Stimulated activated CD4-positive, alpha-beta T cell treated with anti-CD3 and anti-CD28 coated beads, Interleukin-12 subunit alpha, Interleukin-12 subunit beta, amount 100 ng/mL, for 48 hours (primary cell): ENCODE measurements at places on chromosomes 3 and 15.

GRCh38 chr15:31342781-31343626 is 16.4 kb downstream of the KLF13 start:
- no peak for DNase-seq

- DNase-seq, result no peak
Observed at GRCh38 chr3:139310474-139310933, 33.3 kb upstream of the MRPS22 start.

GRCh38 chr3:12751571-12751970 is 7.5 kb downstream of the TMEM40 start:
- no peak for DNase-seq

DNA sequence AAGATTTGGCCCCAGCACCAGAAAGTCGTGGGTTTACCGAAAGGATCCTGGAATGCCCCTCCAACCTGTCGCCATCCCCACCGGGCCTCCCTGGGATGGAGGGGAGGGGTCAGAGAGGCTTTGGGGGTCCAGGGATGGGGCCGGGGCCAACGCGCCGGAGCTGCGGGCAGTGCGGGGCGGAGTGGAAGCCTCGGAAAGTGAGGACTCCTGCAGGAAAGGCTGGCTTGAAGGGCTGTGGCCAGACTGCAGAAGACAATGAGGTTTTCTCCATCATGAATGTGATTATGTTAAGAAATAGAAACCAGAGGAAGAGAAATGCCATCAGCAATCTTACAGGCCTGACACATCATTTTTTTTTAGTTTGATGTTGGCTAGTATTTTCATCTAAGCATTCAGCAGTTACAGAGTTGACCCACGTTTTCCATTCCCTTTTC is 738 bp downstream of the YEATS2 start:
- DNase-seq, result peak; percentile 10

DNA sequence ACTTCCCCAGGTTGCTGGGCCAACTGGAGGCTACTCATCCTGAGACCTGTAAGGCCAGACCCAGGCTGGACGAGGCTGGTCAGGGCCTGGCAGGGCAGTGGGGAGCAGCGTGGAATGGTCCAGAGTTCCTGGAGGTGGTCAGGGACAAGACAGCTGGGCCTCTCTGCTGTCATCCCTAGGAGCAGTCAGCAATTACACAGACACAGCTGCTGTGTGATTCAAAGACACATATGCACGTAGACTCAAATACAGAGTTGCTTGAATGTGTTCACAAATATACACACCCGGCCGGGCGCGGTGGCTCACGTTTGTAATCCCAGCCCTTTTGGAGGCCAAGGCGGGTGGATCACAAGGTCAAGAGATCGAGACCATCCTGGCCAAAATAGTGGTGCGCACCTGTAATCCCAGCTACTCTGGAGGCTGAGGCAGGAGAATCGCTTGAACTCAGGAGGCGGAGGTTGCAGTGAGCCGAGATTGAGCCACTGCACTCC is 1.5 kb upstream of the CD276 start:
- DNase-seq, result no peak

DNA sequence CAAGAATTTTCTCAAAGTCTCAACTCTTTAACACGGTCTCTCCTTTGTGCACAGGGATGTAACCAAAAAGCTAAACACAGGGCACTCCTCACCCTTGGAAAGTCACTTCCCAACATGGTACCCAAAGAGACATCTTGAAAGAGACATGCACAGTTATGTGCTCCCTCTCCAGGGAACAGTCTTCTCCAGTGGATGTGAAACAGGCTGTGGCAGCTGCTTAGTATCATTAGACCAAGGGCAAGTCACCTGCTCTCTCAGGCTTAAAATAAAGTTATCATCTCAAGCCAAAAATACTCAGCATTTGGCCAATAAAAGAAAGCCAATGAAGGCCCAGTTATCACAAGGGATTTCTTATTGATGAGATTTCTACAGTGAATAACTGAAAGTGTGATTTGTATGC is 128.3 kb downstream of the WDR76 start:
- DNase-seq, result no peak

DNA sequence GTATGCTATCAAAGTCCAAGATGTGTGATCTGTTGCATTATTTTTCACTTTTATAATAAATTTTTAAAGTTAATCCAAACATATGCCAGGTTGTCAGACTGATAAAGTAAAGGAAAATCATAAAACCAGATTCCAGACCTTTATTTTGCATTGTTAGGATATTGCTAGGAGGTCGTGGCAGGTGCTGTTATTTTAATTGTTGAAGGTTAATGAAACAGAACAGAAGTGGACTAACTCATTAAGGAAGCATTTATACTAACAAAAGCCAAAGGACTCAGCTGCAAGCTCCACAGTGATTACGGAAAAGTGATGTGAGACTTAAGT is 63.1 kb downstream of the DCLK3 start:
- no peak for DNase-seq

- DNase-seq, result no peak
Observed at GRCh38 chr15:62277816-62278394, 112.8 kb upstream of the C2CD4B start.

DNA sequence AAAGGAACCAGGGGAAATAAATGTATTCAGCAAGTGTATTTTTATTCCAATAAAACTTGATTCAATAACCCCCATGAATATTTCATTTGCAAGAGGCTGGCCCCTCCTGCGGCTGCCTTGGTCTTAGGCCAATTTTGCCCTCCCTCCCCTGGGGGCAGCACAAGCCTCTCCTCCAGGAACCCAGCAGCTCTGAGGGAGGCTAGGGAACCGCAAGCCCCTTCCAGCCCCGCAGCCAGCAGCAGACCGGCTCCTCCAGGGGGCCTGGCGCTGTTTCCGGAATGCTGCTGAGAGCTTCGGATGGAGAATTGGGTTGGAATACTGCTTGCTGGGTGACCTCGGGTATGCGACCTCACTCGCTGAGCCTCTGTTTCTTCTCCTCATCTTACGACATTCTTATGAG is 150.1 kb downstream of the RAB11A start:
- no peak for DNase-seq

DNA sequence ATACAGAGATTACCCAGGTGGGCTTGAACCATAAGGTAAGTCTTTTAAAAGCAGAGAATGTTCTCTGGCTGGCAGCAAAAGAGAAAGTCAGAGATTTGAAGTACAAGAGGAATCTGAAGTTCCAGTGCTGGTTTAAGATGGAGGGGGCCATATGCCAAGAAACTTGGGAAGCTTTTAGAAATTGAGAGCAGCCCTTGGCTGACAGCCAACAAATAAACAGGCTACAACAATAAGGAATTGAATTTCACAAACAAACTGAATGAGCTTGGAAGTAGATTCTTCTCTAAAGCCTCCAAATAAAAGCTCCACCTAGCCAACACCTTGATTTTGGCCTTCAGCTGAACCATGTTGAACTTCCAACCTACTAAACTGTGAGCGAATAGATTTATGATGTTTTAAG is 85.7 kb downstream of the TRIM42 start:
- DNase-seq, result no peak
